ENCODE measurements at places on chromosomes 13 and 19.
A peak's percentile ranks its signal among the peaks of the same experiment; 100 is the strongest.

- DNase-seq = no peak
These were observed 20.4 kb upstream of the MAB21L1 start for GRCh38 chr13:35496761-35497386.

DNA sequence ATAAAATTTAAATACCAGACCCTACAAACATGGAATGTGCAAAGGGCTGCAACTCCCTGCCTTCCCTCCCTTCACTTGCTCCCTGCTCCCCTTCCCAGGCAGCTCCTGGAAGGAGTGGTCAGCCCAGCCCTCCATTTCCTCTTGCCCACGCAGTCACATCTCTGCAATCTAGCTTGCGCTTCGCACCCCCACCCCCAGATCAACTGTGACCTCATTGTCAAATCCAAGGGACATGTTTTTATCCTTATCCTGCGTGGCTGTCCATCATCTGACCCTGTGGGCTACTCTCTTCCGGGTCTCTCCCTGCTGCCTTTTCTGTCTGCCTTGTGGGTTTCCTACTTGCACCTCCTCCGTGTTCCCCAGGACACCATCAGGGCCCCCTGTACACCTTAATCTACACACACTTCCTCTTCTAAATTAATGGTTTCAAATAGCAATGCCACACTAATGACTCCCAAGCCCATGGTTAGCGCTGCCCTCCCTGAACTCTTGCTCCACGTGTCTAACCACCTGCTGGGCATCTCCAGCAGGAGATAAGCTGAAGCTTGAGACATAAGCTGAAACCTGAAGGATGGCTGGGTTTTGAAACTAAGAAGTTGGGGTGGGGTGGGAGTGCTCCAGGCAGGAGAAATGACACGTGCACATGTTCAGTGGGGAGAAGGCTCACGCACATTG is 118.3 kb downstream of the USP12 start:
- DNase-seq = no peak

DNA sequence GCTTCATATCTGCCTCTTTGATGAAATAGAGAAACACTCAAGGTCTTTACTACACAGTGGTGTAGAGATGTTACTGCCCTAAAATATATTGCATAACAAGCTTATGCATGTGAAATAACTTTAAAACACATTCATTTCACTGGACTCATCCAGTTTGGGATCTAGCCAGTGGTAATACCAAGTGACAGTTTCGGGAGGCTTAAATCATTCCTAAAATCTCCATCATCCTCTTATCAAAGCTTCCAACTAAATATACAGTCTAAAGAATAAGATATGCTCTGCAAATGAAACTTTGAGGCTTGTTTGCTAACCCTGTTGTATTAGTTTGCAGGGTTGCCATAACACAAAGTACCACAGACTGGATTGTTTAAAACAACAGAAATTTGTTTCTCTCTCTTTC is 52.8 kb downstream of the THSD1 start:
- DNase-seq = no peak

GRCh38 chr13:87172166-87172835 is 498.9 kb upstream of the SLITRK5 start:
- no peak for DNase-seq

DNA sequence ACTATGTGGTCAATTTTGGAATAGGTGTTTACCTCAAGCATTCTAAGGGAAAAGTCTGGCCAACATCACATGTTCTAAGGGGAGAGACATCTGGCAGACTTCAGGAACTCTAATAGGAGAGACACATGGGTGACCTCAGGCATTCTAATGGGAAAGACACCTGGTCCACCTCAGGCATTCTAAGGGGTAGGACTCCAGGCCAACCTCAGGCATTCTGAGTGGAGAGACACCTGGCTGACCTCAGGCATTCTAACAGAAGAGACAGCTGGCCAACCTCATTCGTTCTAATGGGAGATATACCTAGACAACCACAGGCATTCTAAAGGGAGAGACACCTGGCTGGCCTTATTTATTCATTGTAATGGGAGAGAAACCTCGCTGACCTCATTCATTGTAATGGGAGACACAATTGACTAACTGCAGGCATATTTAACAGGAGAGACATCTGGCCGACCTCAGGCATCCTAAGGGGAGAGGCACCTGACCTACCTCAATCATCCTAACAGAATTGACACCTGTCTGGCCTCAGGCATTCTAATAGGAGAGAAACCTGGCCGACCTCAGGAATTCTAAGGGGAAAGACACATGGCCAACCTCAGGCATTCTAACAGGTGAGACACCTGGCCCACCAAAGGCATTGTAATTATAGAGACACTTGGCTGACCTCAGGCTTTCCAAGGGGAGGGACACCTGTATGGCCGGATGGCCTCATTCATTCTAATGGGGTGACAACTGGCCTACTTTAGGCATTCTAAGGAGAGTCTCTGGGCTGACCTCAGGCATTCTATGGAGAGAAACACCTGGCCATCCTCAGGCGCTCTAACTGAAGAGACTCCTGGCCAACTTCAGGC is 1346.8 kb downstream of the UQCRFS1 start:
- no peak for DNase-seq

- DNase-seq = no peak
These were observed 721.5 kb upstream of the KLHL1 start for GRCh38 chr13:70829748-70830147.

- peak; percentile 25 for DNase-seq
These were observed at the start of gene ZNF844 for GRCh38 chr19:12064590-12065538. Gene ZNF844 (plus strand): TSS chr19:12064731. CDS start chr19:12064874, 143 bp downstream.

GRCh38 chr13:77425705-77426104 is 98.8 kb upstream of the MYCBP2 start:
- DNase-seq = no peak

- DNase-seq = no peak
These were observed 7.1 kb upstream of the ZNF91 start for GRCh38 chr19:23402388-23402787.

DNA sequence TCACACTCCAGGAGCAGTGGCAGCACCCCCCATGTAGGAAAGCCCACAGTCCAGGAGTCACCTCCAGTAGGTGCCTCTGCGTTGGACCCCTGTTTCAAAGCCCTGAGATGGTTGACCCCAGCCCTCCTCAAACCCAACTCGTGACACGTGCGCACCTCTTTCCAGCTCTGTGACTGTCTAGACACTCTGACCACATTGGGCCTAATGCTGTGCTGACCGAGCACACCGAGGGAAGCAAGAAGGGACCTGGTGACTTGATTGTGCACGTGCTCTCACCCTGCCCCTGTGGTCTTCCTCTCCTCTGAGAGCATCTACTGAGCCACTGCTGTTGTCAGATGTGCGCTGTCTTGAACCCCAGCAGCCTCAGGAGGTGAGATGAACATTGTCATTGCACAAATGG is 22.9 kb upstream of the SLC35E1 start:
- no peak for DNase-seq

DNA sequence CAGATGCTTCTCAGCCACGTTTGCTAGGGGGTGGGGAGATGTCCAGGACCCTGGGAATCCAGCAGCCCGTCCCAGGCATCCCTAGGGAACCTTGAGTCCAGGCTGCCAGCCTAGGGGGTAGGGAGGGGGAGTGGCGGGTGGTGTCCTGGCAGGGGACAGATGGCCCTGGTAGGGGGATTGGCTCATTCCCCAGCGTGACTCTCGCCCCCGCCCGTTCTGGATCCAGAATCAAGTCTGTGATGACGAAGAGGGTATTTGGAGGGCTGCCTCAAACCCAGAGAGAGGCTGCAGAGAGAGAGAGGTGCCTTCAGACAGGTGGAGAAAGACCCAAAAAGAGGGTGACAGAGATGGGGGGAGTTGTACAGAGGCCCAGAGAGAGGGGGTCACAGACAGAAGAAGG is 4.1 kb downstream of the SLC17A7 start:
- DNase-seq = no peak

DNA sequence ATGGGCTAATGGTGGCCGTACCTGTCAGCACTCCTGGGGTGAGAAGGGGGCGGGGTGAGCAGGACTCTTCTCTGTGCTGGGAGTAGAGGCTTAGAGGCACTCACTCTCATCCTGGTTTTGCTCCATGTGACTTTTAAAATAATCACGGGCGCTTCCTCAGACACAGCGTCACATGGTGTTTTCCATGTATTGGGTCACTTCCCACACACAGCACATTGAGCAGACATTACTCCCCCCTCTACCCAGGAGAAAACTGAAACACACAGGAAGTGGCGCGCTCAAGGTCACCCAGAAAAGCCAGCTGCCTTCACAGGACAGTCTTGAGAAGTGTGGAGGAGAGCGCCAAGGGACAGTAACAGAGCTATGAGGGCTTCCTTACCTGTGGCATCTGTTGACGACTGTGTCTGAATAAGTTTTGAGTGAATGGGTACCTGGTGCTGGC is 23.2 kb downstream of the SPATA13 start:
- DNase-seq = no peak

- DNase-seq = no peak
These were observed 133.0 kb upstream of the FRY start for GRCh38 chr13:31898378-31899071.

DNA sequence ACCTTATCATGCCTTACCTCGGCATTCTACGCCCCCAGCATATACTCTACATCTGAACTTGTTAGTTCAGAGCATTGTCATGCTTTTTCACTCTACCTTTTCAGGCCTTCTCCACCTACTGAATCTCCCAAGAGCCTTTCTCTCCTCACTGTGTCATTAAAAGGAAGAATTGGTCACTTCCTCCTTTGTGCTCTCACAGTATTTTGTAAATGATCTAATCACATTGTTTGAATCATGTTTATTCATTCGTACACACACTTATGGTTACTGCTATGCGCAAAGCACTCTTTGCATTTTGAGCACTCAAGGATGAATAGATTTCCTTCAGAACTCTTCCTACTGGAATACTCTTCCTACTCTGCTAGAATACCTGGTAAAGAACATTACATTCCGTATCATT is 15.8 kb upstream of the ELF1 start:
- no peak for DNase-seq

DNA sequence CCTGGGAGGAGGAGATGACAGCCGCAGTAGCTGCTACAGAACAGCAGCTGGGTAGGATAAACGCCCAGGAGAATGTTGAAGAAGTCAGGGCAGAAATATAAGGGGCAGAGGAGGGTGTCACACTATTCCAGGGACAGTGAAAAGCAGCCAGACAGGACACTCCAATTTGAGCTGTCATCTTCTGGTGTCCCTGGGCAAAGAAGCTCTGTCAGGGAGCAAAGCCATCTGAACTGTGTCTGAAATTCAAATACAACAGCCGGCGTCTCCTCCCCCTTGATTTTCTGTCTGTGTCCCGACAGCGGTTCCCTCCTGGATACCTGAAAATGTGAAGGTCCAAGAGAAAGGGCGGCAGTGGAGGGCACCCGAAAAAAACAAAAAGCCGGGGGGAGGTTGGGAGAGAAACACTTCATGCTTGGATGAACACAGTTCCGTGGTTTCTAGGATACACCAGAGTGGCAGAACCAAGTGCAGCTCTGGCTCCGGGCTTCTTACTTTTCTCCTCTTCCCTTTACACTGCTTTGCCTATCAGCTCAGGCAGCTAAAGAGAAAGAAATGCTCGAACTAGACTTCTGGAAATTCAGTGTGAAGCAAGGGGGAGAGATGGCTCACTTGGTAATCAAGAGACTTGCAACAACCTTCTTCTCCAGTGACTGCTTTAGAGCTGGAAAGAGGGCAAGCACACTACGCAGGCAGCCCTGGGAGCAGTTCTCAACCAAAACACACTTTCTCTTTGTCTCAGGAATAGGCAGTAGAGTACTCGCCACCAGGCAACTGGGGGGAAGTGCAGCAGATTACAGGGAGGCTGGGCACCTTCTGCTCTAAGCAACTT is 465.6 kb downstream of the ITGBL1 start:
- DNase-seq = no peak

- DNase-seq = no peak
These were observed 49.3 kb downstream of the B3GLCT start for GRCh38 chr13:31248965-31249539.

DNA sequence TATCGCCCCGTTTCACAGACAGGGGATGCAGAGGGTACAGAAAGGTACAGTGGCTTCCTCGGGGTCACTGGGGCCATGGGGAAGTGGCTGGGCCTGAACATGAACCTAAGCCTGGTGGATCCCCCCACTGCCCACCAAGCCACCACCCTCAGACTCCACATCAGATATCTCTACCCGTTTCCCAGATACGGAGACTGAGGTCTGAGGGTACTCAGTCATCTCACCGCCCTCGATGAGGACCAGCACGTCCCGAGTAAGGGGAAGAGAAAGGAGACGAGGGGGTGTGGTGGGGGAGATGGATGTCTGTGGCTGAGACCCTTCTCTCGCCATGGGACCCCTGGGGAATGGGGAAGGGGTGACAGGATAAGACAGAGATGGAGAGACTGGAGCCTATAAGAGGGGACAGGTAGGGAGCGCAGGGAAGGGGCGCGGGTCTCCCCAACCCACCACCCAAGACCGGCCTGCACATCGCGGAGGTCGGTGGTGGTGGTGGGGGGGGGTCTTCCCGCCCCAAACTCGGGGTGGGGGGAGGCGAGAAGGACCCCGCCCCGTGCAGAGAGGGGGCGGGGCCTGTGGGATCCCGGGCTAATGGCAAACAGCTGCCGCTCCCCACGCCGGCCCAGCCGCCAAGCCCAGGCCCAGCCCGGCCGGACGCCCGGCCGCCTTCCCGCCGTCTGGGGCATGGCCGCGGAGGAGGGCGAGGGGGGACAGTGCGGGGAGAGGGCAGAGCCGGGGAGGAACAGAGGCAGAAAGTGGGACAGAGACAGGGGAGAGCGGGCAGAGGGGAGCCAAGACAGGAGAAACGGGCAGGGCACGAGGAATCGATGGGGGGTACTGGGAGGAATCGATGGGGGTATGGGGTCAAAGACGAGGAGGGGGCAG is 698 bp downstream of the KANK2 start:
- no peak for DNase-seq

GRCh38 chr13:47085346-47085745 is 188.5 kb upstream of the HTR2A start:
- no peak for DNase-seq

- no peak for DNase-seq
These were observed 78.4 kb downstream of the IRS2 start for GRCh38 chr13:109707742-109708617.

GRCh38 chr13:113860051-113860664 is 3.7 kb downstream of the GAS6 start:
- no peak for DNase-seq

GRCh38 chr19:30525383-30525782 is 153.2 kb downstream of the ZNF536 start:
- no peak for DNase-seq

DNA sequence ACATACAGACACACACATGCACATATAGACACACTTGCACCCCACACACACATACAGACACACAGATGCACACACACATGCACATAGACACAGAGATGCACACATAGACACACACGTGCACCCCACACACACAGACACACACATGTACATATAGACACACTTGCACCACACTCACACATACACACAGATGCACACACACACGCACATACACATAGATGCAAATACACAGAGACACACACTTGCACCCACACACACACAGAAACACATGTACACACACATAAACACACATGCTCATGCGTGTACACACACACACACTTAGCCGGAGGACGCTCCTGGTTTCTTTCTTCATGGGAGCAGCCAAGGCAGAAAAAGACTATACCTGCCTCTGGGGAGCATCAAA is 10.0 kb downstream of the COL4A2 start:
- DNase-seq = no peak
